ENCODE measurements at places on chromosomes 6 and 20. TPM values are rescaled to one million over a fixed set of nuclear protein-coding genes. Genes with fewer than 3 reads are reported as not detected.

- no peaks in the 10 kb centered on the region for H3K27me3 ChIP-seq
- H3K36me3 ChIP-seq: peaks cover 50% of the 10 kb centered on the region
- no peaks in the 10 kb centered on the region for H3K4me1 ChIP-seq
- H3K27ac ChIP-seq: no peak overlapping the region
- no peak for DNase-seq
These were observed 25.7 kb downstream of the TPX2 start for GRCh38 chr20:31764641-31765305.

DNA sequence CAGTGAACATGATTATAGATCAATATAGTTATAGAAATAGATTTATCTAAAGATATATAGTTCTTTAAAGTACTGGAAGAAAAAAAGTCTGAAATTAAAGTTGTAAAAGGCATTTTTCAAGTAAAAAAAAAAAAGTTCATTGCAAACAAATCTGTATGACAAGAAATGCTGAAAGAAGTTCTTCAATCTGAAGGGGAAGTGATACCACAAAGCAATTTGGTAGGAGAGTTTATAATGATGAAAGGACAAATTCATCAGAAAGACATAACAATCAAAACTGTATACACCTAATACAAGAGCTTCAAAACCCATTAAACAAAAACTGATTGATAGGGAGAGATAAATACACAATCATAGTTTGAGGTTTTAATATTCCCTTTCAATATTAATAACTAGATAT, 14.1 kb downstream of the HUS1B start:
- DNase-seq: no peak
- no peaks in the 10 kb centered on the region for H3K27me3 ChIP-seq
- H3K36me3 ChIP-seq: peaks cover 7% of the 10 kb centered on the region
- H3K27ac ChIP-seq: no peak overlapping the region

- H3K36me3 ChIP-seq: peaks cover 19% of the 10 kb centered on the region
These were observed 6.4 kb downstream of the MRPL14 start for GRCh38 chr6:44120692-44121443.

Gene DLK2
- 0.78 TPM for total RNA-seq

Gene MMUT
- total RNA-seq: 11.3 TPM

Gene TUBB2B
- 0.28 TPM for total RNA-seq

Gene OXT
- total RNA-seq: 0.47 TPM

Gene LGSN
- not detected for total RNA-seq

Data from activated naive CD8-positive, alpha-beta T cell treated with anti-CD3 and anti-CD28 coated beads for 36 hours (primary cell).